NCI-H2081 treated with DMSO at 0.1 percent for 48 hours (cell line): ENCODE measurements at places on chromosomes 16 and 17.

DNA sequence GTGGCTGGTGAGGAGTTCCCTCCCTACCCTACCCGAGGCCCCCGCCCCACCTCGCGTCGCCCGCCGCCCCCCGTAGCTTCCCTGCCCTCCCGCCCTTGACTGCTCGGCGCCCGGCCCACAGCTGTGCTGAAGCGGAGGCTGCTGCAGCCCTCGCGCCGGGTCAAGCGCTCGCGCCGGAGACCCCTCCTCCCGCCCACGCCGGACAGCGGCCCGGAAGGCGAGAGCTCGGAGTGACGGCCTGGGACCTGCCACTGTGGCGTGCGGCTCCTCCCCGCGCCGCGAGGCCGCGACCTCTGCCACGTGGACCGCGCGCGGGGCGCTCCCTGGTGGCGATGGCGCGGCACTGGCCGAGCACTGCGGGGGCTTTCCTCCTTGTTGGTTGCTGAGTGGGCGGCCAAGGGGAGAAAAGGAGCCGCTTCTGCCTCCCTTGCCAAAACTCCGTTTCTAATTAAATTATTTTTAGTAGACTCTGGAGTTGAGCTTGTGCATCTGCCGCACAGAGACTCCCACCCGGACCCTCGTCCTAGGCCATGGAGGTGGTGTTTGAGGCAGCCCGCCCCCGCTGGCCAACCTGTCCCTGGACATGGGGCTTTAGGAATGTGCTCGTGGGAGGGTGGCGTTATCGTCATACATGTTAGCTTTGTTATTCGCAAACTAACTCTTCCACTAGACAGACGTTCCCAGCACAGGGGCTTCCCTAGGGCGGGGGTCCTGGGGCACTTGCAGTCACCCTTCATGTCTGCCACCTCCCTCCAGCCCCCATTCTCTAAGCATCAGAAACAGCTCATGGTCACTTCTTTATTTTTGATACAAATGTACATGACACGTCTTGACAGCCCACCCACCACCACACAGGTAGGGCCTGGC, 4.4 kb downstream of the TP53I13 start:
- no peak for DNase-seq

DNA sequence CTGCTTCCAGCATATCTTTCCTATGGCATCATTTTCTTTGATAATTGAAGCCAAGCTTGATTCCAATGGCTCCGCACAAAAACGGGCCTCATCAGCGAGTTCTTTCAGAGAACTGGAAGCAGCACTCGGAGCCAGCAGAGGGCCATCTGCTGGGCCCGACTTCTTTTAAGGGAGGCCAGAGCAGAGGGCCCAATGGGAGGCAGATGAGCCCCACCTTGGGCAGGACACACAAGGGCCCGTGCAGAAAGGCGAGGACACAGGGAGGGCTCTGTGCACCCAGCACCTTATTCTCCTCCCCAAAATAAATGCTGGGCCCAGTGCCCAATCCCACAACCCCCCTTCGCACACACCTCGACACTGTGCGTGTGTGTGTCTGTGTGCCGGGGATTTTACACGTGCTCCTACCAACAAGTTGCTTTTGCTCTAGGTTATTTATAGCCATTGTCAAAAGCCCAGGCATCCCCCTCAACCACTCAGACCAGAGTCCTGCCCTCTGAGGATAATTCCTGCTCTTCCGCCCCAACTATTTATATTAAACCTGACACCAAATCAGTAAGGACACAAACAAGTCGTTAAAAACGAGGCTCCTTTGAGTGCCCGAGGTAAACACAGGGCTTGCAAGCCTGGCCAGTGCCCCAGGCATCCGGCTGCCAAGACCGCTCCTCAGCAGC, 6.8 kb downstream of the AXIN2 start:
- DNase-seq: no peak

- DNase-seq: no peak
These were observed 46.4 kb downstream of the IRF8 start for GRCh38 chr16:85945424-85945751.

GRCh38 chr16:86298758-86299134, 211.6 kb upstream of the FOXF1 start:
- no peak for DNase-seq

DNA sequence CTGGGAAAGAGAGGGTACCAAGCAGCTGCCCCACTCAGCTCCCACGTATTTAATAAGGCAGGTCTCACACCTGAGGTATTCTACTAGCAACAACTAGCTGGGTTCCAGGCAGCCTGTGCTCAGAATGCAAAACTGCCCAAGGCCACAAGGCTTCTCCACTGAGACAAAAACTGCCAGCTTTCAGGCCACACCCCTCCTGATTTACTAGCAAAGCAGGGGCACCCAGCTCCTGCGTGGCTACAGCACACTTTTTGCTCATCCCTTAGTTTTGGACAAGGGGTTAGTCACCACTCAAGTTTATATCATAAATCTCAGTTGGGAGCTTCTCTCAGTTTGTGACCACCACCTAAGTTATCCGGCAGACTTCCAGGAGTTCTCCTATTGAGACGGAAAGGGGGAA, 494.6 kb downstream of the CDH11 start:
- DNase-seq: no peak

DNA sequence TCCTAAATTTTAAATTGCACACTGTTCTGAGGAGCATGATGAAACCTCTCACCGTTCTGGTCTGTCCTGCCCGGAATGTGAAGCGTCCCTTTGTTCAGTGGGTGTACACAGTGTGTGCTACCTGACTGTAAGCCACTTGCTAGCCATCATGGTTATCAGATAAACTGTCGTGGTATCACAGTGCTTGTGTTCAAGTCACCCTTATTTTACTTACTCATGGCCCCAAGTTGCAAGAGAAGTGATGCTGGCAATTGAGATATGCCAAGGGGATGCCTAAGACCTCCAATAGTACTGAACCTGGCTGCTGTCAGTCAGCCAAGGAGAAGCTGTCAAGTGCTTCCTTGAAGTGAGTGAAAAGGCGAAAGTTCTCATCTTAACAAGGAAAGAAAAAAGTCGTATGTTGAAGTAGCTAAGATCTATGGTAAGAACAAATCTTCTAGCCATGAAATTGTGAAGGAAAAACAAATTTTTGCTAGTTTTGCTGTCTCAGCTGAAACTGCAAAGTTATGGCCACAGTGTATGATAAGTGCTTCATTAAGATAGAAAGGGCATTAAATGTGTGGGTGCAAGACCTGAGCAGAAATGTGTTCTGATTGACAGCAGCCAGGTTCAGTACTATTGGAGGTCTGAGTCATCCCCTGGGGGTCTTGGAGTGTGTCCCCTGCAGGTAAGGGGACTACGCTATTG, 5.8 kb downstream of the PIK3R6 start:
- DNase-seq: no peak

DNA sequence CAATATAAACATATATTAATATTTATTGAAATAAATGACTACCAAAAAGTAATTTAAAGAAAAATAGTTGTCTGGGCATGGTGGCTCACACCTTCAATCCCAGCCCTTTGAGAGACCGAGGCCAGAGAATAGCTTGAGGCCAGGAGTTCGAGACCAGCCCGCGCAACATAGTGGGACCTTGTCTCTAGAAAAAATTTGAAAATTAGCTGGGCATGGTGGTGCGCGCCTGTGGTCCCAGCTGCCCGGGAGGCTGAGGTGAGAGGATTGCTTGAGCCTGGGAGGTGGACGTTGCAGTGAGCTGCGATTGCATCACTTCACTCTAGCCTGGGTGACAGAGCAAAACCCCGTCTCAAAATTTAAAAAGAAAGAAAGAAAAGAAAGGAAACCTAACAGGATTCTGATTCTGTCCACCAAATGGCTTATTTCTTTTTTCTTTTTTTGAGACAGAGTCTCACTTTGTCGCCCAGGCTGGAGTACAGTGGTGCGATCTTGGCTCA, 3.4 kb upstream of the BPTF start:
- no peak for DNase-seq

- no peak for DNase-seq
These were observed 2.5 kb upstream of the RAB11FIP4 start for GRCh38 chr17:31388770-31389656.

GRCh38 chr17:382644-383533, 30.3 kb upstream of the RPH3AL start:
- DNase-seq: no peak

GRCh38 chr17:1180958-1181752, 1.4 kb upstream of the ABR start:
- DNase-seq: no peak
